ENCODE measurements at places on chromosomes 13 and 19.

GRCh38 chr13:103078158-103078557, 11.9 kb upstream of the SLC10A2 start:
- no peak for DNase-seq

DNA sequence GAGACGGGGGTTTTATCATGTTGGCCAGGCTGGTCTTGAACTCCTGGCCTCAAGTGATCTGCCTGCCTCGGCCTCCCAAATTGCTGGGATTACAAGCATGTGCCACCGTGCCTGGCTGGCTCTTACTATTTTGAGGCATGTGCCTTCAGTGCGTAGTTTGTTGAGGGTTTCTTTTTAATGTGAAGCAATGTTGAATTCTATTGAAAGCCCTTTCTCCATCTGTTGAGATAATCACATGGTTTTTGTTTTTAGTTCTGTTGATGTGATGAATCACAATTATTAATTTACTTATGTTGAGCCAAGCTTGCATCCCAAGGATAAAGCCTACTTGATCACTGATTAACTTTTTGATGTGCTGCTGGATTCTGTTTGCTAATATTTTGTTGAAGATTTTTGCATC, 290.9 kb downstream of the KCNRG start:
- DNase-seq = no peak

GRCh38 chr13:28533125-28533436, 38.2 kb upstream of the FLT1 start:
- DNase-seq = no peak

DNA sequence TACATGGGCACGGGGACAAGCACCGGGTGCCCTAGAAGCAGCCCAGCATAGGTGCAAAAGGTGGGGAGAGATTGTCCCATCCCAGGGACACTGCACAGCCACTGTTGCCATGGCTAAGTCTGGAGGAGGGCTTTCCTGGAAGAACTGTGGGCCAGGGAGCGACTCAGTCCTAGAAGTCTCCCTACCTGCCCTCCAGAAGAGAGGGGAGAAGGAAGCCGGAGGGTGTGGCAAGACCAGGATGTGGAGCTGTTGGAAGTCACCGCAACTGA, 2.3 kb upstream of the FBN3 start:
- no peak for DNase-seq

DNA sequence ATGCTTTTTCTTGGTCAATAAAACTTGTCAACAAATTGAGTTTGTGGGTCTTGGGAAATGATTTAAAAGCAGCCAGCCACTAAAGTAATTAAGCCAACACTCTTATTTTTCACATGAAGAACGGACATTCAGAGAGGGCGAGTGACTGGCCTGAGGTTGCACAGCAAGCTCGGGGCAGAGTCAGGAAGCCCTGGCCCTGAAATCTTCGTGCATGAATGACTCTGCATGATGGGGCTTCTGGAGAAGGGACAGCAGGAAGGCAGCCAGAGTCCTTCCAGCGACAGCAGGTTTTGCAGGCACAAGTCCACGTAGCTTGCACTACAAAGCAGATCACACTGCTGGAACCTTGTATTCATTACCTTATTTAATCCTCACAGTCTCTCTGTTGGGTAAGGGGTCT, 232.5 kb downstream of the ZNF536 start:
- no peak for DNase-seq

GRCh38 chr13:39528661-39528980, 74.4 kb downstream of the LHFPL6 start:
- no peak for DNase-seq
